ENCODE measurements at places on chromosomes 7 and 10.

- H3K4me1 ChIP-seq: no peaks in the 10 kb centered on the region
- H3K36me3 ChIP-seq: no peaks in the 10 kb centered on the region
- peak overlapping the region; percentile 78 for H3K27ac ChIP-seq
- no peak for DNase-seq
- no peak overlapping the region for H3K4me3 ChIP-seq
These were observed 10.2 kb downstream of the HIPK2 start for GRCh38 chr7:139767561-139767982.

DNA sequence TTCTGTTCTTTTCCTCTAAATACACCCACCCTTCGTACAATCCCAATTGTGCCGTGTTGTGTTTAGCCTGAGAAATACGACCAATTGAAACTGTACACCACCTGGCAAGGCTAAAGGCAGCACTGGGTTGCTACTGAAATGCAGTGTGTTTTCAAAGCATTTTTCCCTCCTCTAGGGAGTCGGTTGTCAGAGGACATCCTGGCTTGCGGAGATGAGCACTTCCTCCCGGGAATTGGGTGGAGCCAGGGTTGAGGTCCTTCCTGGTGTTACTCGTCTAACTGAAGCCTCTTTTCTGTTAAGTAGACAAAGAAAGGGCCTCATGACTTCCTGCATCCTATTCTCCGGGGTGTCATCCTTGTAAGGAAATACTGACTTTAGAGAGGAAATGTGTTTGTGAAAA, 133.5 kb downstream of the MTPAP start:
- no peaks in the 10 kb centered on the region for H3K36me3 ChIP-seq
- DNase-seq: no peak
- no peaks in the 10 kb centered on the region for H3K27me3 ChIP-seq
- no peak overlapping the region for H3K4me3 ChIP-seq

DNA sequence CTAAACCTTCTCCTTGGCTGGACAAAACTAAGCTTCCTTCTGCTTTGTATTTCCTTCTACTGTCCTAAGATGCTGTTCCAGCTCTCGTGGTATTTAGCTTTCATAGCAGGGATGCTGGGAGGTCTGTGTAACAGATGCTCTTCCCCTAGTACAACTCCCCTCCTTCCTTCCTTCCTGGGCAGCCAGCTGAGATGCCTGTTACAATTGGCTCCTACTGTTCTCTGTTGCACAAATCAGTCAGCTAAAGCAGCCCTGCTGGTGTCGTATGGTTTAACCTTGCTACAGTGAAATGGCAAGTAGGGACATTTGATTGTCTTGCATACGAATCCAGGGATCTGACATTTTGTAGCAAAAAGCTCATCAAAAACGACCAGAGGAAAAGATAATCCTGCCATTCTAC, 143.8 kb downstream of the ARHGAP21 start:
- H3K27ac ChIP-seq: no peak overlapping the region
- H3K36me3 ChIP-seq: no peaks in the 10 kb centered on the region
- H3K4me1 ChIP-seq: no peaks in the 10 kb centered on the region
- no peaks in the 10 kb centered on the region for H3K27me3 ChIP-seq
- H3K4me3 ChIP-seq: no peak overlapping the region
- DNase-seq: no peak

GRCh38 chr10:84587789-84588188, 259.4 kb downstream of the CCSER2 start:
- H3K36me3 ChIP-seq: no peaks in the 10 kb centered on the region
- H3K4me3 ChIP-seq: no peak overlapping the region
- DNase-seq: no peak
- H3K27ac ChIP-seq: no peak overlapping the region

GRCh38 chr10:114615600-114616007, 42.5 kb downstream of the ABLIM1 start:
- DNase-seq: no peak
- no peak overlapping the region for H3K27ac ChIP-seq
- no peaks in the 10 kb centered on the region for H3K4me1 ChIP-seq
- H3K4me3 ChIP-seq: no peak overlapping the region

DNA sequence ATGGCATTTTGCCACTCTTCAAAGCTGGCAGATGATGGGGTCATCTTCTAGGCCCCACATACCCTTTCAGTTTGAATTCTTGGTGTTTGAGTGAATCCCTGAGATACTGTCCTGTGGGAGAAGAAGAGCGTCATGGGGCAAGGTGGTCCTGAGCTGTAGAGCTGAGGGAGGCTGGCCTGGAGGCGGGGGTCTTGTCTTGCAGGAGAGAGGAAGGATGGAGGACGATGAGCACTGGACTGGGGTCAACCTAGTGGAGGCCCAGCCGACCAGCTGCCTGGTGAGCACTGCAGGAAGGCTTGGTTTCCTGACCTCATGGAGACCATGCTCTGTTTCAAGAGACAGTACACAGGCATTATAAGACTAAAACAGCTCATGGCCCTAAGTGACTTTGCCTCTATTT, 114.6 kb downstream of the TACC2 start:
- no peaks in the 10 kb centered on the region for H3K36me3 ChIP-seq
- no peaks in the 10 kb centered on the region for H3K4me1 ChIP-seq
- H3K4me3 ChIP-seq: no peak overlapping the region
- no peak for DNase-seq
- H3K27ac ChIP-seq: no peak overlapping the region

DNA sequence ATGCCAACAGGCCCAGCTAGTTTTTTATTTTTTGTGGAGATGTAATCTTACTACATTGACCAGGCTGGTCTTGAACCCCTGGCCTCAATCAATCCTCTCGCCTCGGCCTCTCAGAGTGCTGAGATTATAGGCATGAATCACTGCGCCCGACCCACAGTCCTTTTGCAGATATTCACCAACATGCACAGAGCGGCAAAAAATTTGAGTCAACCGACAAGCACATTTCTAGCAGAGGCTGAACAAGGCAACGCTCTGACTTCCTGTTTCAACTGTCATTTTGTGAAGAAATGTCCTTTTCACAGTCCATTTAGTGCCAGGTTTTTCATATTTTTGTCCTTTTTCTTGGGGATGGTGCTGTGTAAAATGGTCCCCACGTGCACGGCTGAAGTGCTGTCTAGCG, 71.1 kb upstream of the KAT6B start:
- H3K27ac ChIP-seq: no peak overlapping the region
- no peaks in the 10 kb centered on the region for H3K4me1 ChIP-seq
- no peak overlapping the region for H3K4me3 ChIP-seq
- no peaks in the 10 kb centered on the region for H3K36me3 ChIP-seq
- no peaks in the 10 kb centered on the region for H3K27me3 ChIP-seq
- DNase-seq: no peak

DNA sequence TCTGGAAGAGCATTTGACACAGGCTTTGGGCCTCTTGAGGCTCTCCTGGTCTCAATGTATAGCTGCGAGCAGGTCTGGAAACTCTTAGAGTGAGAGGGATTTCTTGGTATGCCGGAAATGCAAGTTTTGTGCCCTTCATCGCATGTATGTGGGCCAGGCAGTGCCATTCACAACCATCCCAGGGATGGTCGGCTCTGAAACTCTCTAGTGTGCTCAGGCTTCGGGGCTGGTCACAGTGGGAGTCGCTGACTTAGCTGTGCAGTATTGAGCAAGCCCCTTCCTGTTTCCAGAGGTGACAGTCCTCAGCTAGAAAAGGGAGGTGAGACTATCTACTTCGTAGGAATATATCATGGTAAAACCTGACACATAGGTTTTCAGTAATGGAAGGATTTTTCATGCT, 2.0 kb upstream of the AOAH start:
- no peaks in the 10 kb centered on the region for H3K27me3 ChIP-seq
- H3K4me3 ChIP-seq: no peak overlapping the region
- H3K36me3 ChIP-seq: no peaks in the 10 kb centered on the region

- no peaks in the 10 kb centered on the region for H3K36me3 ChIP-seq
- H3K27me3 ChIP-seq: no peaks in the 10 kb centered on the region
- no peak overlapping the region for H3K4me3 ChIP-seq
- no peaks in the 10 kb centered on the region for H3K4me1 ChIP-seq
These were observed 65.3 kb upstream of the ARID5B start for GRCh38 chr10:61835946-61836887.

DNA sequence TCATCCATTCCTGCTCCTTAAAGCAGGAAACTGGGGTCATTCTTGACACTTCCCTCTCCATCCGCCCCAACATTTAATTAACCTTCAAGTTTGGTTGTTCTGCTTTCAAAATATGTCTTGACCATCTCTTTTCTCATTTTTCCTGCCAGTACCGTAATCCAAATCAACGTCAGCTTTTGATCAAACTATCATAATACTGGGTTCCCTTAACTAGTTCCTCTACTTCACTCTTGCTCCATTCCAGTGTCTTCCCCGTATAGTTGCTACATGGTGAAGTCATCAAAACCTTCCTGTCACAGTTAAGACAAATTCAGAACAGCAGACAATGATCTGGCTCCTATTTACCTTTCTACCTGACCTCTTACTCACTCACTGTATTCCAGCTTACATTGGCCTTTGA, 6.6 kb upstream of the KLF14 start:
- no peaks in the 10 kb centered on the region for H3K36me3 ChIP-seq
- no peak for DNase-seq
- no peak overlapping the region for H3K27ac ChIP-seq

DNA sequence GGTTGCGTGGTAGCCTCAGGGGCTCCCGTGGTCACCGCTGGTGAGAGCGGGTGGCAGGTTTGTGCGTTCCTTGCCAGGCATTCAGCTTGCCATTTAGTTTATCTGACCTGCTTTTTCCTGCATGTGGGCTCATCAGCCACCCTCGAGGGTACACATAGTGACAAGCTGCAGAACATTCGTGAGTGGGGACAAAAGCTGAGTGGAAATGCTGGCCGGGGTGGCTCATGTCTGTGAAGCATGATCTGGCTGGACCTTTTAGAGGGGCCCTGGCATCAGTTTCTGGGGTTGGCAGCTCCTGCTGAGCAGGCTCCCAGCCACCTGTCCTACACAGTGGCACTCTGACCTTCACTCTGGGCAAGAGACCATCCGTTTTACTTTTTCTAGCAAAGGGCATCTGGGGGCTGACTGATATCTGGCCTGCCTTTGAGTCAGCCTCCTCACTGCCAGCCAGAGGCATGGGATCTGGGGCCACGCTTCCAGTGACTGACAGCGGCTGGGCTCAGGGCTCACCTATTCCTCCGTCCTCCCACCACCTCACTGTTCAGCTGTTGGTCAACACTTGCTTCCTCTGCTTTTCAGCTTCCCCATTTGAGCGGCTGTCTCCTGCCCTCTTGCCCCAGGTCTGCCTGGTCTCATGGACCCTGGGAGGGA, 75.0 kb downstream of the LANCL2 start:
- H3K4me1 ChIP-seq: no peaks in the 10 kb centered on the region
- no peak overlapping the region for H3K4me3 ChIP-seq
- DNase-seq: no peak
- H3K36me3 ChIP-seq: no peaks in the 10 kb centered on the region
- H3K27me3 ChIP-seq: no peaks in the 10 kb centered on the region

GRCh38 chr10:48466611-48467240, 138.1 kb downstream of the ARHGAP22 start:
- H3K36me3 ChIP-seq: no peaks in the 10 kb centered on the region
- H3K4me3 ChIP-seq: no peak overlapping the region
- no peak overlapping the region for H3K27ac ChIP-seq
- no peak for DNase-seq
- no peaks in the 10 kb centered on the region for H3K27me3 ChIP-seq
- H3K4me1 ChIP-seq: no peaks in the 10 kb centered on the region

DNA sequence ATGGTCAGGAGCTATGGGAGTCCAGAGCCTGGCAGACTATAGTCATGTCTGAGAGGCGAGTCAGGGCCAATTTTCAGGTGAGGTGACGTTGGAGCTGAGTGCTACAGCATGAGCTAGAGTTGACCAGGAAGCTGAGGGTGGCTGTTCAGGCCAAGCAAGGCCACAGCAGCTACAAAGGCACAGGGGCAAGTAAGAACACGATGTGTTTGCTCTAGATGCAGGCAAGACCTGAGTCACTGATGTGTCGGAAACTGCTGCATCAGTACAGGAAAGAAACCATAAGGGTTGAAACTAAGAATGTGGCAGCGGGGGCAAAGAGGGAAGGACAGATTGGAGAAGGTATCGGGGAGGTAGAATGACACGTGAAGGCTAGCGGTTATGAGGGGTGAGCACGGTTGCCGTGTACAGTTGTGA, 11.8 kb upstream of the RRP12 start:
- no peak for DNase-seq
- no peak overlapping the region for H3K4me3 ChIP-seq

GRCh38 chr10:6671976-6672375, 91.9 kb upstream of the PRKCQ start:
- H3K27ac ChIP-seq: no peak overlapping the region
- no peaks in the 10 kb centered on the region for H3K4me1 ChIP-seq
- H3K4me3 ChIP-seq: no peak overlapping the region
- no peak for DNase-seq

- H3K4me3 ChIP-seq: no peak overlapping the region
- no peak overlapping the region for H3K27ac ChIP-seq
- no peaks in the 10 kb centered on the region for H3K4me1 ChIP-seq
- peak; percentile 66 for DNase-seq
These were observed 18.7 kb downstream of the TAS2R40 start for GRCh38 chr7:143240291-143241168.

Data from Peyer's patch (tissue), 4 donors.